Stimulated activated CD4-positive, alpha-beta T cell treated with anti-CD3 and anti-CD28 coated beads, TNF-alpha, amount 100 ng/mL, for 24 hours (primary cell): ENCODE measurements at places on chromosomes 12 and 14.

GRCh38 chr12:31249356-31249755 lies 76.6 kb downstream of the SINHCAF start:
- DNase-seq: no peak

DNA sequence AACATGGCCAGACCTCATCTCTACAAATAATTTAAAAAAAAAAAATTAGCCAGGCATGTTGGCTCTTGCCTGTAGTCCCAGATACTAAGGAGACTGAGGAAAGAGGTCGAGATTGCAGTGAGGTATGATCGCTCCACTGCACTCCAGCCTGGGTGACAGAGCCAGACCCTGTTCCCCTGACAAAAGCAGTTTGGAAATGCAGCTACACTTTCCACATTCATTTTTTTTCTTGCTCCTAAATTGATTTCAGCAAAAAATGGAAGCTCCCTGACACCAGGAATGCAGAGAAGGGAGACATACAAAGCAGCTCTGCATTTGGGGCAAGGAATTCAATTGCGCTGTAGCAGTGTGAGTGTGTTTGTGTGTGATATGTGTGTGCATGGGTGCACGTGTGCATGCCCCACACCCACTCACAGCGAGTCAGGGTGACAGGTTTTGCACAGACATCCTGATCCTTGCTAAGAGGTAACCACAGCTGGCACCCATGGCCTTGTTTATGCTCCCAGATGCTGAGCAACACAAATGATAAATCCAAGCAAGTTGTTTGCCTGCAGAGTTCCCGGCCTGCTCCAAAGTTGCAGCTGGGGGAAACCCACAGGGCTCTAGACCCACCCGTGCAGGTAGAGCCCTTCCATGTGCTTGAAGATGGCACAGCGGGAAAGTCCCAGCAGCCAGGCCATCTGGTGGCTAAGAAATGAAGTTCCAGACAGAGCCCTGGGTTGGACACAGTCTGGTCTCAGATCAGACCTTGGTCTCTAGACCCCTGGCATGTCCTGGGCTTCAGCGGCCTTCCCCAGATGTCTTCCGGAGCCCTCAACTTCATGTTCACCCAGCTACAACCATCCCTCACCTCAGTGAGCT lies 25.9 kb upstream of the BDKRB2 start:
- DNase-seq: no peak

GRCh38 chr12:2804393-2805142 lies 7.9 kb upstream of the ITFG2 start:
- DNase-seq: no peak

DNA sequence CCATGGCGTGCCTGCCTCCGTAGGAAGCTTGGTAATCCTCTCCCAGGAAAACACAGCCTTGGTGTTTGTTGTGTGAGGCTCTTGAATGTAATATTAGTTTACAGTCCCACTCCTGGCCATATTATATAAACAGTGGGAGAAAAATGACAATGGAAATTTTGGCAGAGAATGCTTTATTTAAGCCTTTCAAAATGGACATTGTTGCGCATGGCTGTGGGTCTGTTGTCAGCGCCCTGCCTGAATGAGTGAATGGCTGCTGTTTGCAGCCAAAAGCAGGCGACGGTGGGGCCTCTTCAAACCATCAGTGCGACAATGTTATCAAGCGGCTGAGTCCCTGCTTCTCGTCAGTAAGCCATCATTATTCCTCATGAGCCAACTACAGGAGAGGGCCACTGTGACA lies 201.8 kb upstream of the RMST start:
- no peak for DNase-seq

DNA sequence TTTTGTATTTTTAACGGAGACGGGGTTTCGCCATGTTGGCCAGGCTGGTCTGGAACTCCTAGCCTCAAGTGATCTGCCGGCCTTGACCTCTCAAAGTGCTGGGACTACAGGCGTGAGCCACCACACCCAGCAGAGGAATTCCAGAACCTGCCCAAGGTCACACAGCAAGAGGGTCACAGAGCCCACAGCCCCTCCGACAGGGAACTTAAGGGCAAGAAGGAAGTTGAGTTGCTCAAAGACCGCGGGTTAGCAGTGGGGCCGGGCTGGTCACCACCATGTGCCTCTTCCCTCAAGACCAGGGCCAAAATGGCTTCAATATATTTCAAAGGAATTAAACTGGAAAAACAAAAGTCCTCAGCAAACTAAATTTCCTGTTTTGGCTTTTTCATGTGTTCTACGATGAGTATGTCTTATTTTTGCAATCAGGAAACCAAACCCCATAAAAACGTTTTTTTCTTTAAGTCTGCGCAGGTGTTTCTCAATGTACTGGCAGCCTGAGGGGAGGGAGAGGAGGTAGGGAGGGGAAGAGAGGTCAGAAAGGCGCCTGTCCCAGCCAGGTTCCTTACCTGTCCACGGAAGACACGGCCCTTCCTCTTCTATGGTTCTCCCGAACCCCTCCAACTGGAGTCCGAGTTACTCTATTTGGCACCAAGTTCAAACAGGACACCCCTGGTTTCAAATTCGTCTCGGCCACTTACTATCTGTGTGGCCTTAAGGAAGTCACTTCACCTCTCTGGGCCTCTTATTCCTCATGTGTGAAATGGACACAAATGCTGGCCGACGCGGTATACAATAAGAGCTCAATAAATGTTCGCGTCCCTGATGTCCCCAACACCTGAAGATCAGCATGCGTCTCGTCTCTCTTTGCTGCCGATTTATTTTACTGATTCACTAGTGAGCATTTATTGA lies 778 bp downstream of the SLC8B1 start:
- DNase-seq: no peak

DNA sequence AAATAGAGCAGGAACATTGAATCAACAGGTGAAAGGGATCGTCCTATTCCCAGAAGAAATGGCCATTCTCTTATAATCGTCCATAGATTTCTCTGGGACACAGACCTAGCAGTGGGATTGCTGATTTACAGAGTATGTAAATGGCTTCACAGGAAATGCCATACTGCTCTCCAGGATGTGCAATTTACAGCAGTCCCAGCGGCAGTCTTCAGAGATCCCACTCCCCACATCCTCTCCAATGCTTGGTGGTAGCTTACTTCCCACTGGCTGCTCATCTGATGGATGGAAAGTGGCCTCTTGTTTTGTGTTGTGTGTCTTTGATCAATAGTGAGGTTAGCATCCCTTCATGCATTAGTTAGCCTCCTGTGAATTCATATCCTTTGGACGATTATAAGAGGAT lies 58.1 kb upstream of the PRMT8 start:
- no peak for DNase-seq
